ENCODE measurements at places on chromosomes 1 and 21.
A peak's percentile ranks its signal among the peaks of the same experiment; 100 is the strongest.

GRCh38 chr1:243496187-243496646 is 240.4 kb downstream of the SDCCAG8 start:
- no peak for DNase-seq

DNA sequence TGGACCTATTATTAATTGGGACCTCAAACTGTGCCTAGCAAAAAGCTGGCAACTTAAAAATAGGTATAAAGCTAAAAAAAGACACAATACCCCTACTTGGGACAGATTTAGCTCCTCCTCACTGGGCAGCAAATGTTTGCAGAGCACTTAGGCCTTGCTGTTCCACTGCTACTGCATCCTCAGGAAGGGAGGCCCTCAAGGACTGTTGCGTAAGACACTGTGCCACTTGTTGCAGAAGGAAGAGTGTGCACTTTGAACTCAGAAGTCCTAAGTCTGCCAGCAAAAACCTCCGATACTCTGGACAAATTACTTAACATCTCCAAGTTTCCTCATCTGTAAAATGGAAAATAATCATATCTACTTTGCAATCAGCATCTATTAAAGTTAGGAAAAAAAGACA is 322.9 kb downstream of the BARHL2 start:
- no peak for DNase-seq

DNA sequence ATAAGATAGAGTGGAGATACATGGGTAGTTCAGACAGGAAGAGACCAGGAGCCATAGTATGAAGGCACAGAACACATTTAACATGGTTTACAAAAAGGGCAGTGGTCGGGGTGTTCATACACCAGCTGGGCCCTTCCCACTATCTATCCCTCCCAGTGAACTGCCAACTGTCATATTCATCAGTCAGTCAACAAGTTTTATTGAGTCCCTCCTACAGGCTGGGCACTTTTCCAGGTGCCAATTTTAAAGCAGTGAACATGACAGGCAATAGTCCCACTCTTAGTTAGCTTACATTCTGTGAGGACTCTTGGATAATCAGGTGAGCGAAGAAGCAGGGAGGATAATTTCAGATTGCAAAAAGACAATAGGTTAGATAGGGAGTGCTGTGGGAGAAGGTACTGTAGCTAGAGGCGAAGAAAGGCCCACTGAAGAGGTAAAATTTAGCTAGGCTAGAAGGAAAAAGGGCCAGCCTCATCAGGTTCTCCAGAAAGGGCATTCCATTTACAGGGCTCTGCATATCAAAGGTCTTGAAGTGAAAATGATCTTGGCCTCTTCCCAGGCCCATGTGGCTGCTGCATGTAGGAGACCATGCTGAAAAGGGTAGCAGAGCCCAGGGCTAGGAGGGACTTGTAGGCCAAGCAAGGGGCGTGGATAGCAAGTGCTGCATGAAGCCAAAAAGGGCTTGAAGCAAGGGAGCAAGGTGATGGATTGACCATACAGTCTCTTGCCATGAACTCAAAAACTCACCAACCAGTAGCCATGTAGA is 274.7 kb upstream of the SNX7 start:
- DNase-seq, result no peak

DNA sequence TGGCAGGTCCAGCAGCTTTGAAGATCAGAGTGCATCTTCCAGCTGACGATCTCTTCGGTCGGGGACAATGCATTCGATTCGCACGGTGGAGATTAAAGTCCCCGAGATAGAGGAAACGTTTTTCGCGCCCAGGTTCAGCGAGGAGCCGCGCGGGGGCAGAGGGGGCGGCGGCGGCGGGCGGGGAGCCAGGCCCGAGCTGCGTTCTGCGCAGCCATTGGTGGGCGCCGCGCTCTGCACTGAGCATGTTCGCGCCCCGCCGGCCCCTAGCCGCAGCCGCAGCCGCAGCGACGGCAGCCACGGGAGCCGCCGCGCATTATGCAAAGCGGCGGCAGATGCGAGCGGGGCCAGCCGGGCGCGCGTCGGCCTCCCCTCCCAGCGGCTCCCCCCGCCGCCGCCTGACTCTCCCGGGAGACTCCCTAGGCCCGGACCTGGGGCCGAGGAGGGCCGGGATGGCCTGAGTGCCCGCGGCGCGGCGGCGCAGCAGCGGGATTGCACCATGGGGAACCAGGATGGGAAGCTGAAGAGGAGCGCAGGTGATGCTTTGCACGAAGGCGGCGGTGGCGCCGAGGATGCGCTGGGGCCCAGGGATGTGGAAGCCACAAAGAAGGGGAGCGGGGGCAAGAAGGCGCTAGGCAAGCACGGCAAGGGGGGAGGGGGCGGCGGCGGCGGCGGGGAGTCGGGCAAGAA is at the start of gene FMN2:
TSS of gene FMN2 (plus strand) at position 270 of the 687 bp plus-strand sequence. CDS start at position 497, 227 bp downstream.
- DNase-seq, result peak; percentile 16

GRCh38 chr1:26417111-26417759 is 6.6 kb downstream of the LIN28A start:
- DNase-seq, result peak; percentile 85

- DNase-seq, result no peak
Observed at GRCh38 chr1:27000090-27000816, 6.8 kb downstream of the TRNP1 start.

GRCh38 chr1:212482637-212483441 is 50.1 kb downstream of the NENF start:
- DNase-seq, result no peak

DNA sequence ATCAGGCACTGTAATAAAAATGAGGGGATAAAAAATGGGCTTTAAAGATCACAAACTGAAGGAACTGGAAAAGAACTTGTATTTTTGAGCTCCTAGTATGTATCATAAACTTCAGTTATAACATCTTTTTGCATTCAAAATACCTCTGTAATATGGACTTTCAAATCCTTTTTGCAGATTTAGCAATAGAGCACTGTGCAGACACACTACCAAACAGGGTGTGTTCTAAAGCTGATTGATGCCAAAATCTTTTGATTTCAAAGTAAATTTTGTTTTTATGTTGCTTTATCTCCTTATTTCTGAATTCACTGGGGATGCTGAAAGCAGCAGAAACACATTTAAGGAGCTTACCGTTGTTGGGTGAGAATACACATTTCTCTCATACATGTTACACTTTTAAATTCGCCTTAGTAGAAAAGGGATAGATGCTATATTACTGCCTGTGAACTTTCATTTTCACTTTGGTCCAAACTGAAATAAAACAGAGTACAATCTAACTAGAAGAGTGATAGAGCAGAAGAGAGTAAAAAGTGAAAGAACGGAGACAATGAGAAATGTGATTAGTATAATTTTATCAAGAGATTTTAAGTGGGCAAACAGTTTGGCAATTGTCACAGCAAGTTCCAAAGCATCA is 1126.6 kb downstream of the BRINP3 start:
- DNase-seq, result no peak

DNA sequence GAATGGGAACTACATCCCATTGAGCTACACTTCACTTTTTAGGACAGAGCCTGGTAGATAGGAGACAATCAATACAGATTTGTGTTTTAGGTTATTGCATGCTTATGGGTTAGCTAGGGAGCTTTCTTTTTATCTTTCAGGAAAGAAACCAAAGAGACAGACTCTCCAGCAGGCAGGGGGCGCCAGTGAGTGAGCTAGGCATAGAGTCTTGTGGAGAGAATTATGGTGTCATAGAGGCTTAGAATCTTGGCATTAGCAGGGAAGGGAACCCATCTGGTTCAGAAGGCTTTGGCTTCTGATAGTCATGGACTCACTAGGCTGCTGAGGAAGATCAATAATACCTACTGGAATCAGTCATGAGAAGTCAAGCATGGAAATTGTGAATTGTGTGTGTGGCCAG is at the start of gene SMCP:
TSS of gene SMCP (plus strand) at position 281 of the 400 bp plus-strand sequence. CDS start 6,101 bp downstream, outside the sequence.
- no peak for DNase-seq

GRCh38 chr1:211133393-211133835 is 534 bp downstream of the KCNH1 start:
- no peak for DNase-seq

DNA sequence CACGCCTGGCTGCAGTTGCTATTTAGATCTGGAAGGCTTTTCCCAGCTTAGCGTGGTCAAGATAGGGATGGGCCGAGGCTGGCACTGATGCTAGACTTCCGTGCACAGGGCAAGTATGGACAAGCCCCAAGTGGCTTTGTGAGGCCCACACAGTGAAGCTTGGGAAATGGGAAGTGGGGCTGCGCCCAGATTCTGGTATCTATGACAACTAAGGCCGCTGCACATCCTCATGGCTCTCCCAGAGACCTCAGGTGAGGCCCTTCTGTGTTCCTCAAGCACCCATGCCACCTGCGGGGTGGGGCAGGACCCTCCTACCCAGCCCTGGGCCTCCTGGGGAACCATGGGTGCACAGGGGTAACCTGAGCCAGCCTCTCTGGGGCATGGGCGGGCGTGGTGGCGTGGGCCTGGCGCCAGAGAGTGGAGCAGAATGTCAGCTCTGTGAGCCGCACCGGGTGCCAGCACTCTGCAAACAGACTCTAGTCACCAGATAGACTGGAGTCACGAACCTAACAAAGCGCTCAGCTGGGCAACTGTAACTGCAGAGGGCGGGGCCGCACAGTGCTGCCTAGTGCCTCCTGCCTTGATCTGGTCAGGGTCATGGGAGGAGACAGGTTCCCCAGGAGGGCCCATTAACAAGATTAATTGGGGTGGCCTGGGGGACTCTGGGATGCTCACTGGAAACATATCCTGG is 46.4 kb downstream of the ELF3 start:
- no peak for DNase-seq

- DNase-seq, result peak; percentile 8
Observed at GRCh38 chr1:231337043-231337471, 595 bp downstream of the EXOC8 start.

GRCh38 chr1:207461649-207462048 is 7.5 kb downstream of the CR2 start:
- DNase-seq, result no peak

DNA sequence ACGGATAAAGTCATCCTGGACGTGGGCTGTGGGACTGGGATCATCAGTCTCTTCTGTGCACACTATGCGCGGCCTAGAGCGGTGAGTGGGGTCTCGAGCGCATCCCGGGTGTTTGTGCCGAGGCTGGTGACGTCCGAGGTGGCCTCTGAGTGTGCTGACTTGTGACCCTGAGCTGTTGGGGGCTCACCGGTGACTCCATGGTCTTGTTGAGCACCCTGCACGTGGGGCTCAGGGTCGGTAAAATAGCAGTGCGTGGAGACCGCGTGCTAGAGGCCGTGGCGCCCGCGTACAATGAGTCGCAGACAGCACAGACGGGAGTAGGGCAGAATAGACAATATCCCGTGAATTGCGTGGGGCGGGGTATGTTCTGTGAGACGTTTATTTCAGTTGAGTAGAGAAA is 13.1 kb downstream of the PRMT2 start:
- no peak for DNase-seq

DNA sequence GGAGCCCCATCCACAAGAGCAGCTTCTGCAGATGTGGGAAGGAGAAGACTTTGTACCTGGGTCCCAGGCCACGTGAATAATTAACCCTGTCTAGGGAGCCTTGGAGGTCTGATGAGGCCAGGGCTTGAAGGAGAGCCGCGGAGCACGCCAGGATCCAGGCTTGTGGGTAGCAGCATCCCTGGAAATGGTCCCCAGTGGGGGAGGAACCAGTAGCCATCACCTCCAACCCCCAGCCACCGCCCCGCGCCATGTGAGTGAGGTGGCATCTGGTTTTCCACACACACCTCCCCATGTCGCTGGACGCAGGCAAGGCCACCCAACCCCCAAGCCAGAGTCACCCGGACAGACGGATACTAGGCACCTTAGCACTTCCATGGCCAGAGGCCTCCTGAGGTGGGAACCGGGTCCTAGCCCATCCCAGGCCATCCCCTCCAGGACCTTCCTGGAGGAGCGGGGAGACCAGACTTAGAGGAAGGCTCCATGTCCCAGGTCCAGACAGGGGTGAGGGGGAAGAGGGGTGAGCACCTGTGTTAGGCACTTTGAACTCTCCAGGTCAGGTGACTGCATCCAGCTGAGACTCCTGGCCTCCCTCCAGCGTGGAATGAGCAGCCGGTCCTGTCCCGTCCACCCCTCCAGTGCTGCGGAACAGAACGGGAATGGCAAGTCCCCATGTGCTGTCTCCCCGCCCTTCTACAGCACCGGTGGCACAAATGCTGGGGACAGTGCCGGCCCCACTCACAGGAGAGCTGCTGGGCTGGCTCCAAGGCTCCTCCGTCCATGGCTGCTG is 53.2 kb downstream of the RIPK4 start:
- no peak for DNase-seq

DNA sequence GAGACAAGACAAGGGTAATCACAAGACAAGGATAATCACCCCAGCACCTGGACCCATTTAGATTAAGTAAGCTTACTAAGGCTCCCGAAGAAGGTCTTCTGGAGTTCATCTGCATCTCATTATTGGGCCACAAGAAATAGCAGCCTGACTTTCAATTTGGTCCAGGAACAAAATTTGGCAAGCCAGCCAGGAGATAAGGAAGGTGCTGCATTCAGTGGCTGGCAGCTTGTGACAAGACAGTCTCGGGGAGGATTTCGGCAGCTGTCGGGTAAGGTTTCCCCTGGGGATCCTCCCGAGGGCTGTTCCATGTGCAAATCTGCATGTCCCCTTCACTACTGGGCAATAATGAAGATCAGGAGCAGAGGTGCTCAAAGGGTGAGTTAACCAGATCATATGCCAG is 195.2 kb downstream of the FCRL5 start:
- no peak for DNase-seq

DNA sequence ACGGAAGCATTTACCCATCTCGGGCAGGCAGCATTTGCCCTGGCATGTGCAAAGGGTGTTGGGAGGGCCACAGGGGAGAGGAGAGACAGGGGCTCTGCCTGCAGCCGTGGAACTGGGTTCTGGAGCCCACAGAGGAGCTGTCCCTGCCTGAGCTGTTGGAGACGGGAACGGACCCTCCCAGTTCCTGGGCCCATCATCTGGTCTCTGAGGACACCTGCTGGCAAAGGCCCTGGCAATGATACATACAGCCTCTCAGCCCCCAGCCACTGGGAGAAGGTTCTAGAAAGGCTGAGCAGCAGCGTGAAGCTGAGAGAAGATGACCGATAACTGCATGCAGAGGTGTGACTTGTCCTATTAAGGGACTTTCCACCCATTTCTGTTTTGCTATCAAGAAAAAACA is 31.4 kb downstream of the FAAP20 start:
- DNase-seq, result no peak

GRCh38 chr1:186304982-186305949 is 69.8 kb downstream of the TPR start:
- peak; percentile 41 for DNase-seq

- DNase-seq, result no peak
Observed at GRCh38 chr1:109864047-109864822, 46.4 kb upstream of the CSF1 start.

DNA sequence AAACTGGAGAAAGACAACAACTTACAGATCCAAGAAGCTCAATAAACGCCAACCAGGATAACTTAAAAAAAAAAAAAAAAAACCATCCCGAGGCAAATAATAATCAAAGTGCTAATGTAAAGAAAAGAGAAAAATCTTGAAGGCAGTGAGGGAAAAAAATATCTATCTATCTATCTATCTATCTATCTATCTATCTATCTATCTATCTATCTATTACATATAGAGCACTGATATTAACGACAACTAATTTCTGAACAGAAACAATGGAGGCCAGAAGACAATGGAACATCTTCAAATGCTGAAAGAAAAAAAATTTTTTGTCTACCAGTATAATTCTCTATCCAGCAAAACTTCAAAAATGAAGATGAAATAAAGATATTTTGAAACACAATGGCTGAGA is 18.0 kb downstream of the PACC1 start:
- DNase-seq, result no peak
